ENCODE measurements at places on chromosomes 4 and X.

DNA sequence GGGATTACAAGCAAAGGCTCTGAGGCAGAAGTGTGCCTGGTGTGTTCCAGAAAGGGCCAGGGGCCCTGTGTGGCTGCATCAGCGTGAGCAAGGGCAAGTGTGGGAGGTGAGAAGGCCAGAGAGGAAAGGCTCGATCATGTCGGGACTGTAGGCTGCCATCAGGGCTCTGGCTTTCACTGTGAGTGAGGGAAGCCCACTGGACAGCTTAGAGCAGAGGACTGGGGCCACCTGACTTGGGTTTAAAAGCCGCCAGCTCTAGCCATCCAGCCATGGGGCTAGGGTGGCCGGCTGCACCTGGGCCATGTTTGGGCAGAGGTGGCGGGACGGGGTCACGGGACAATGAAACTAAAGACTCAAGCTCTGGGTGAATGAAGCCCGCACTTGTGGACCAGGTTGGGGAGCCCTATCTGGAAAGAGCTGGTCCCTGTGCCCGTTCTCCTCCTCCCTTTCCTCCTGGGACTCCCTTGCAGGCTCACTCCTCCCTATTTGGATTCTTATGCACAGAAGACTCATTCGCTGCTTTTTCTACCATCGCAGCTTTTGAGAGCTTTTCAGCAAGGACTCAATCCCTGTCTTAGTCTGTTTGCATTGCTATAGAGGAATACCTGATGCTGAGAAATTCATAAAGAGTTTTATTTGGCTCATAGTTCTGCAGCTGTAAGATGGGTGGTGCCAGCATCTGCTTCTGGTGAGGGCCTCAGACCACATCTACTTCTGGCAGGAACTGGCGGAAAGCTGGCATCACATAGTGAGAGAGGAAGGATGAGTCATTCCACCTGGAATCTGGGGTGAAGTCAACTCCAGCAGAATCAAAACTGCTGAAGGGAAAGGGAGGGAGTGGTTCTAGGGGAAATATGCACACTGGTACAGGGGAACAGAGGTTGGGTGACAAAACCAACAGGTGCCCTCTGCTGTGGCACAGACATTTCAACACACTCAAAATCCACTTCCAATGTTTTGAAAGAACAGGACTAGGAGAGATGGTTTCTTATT, 15.3 kb downstream of the CTAG1B start:
- peak; percentile 57 for DNase-seq

- no peak for DNase-seq
Measured at GRCh38 chr4:140126261-140126660, 27.7 kb downstream of the MAML3 start.

DNA sequence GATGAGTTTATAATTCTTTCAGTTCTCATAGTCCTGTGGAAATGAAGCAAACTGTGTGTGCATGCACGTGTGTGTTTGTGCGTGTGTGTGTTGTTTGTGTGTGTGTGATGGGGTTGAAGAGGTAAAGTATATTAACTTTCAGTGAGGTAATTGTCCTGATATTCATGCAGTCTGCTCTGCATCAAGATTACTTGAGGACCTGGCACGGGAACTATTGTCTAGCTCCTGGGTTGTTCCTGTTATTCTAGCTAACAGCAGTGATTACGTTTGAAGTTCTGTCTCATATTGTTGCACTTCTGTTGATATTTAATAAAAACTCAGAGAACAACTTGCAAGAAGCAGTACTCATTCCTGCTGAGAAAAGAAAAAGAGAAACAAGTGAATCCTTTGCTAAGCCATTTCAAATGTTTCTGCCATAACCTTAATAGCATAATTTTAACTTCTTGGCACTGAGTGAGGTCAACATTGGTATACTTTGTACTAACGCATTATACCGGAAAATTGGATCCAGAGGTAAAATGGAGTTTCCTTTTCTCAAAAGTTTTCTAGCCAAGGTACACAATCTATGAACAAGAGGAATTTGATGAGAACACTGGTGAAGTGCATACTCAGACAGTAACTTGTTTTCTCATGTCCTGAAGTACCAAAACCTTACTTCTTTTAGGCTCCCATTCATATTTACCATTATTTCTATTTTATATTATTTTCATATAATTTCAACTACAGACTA, 113.2 kb downstream of the SPCS3 start:
- no peak for DNase-seq

- peak; percentile 97 for DNase-seq
Measured at GRCh38 chr4:109072595-109072994, 229.9 kb downstream of the COL25A1 start.

DNA sequence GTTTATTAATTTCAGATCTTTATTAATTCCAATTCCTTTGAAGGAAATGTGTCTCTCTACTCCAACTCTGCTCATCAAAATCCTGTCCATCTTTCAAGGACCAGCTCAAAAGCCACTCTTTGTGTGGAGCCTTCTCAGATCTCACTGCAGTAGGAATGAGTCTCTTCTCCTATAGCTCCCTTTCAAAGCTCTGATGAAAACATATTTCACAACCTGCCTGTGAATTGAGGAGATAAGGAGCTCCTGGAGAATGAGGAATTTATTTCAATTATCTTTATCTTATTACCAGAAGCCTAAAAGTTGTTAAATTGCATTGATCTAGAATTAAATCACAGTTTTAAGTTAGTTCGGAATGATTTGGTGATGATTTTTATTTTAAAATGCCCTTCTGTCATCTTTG, 92.6 kb upstream of the TRPC3 start:
- no peak for DNase-seq

DNA sequence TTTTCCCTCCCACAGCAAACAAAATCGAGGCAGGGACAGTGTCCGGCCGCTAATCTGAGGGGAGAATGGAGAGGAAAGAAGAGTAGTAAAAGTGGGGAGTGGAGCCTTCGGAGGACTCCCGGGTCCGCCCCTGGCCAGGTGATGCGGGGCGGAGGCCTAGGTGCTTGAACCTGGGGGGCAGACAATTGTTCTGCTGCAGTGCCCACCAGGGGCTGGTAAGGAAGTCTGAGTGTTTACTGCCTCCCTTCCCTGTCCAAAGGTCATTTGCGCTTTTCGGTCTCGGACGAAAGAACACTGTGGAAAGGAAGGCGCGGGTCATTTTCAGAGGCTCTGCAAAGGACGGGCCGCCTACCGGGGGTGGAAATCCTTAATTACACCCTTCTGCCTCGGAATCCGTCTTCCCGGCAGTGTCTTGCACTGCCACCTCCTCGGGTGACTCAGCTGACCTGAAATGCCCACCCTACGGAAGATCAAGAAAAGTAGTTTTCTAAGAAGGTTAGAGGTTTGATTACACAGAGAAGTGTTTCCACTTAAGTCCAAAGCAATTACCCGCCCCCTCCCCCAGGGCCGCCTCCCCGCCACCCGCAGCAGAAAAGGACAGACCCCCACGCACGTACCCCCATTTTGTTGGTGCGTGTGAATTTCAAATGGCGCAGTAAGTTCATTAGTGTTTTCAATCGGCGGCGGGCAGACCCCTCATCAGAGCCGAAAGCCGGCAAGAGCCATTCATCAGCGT, 99.9 kb upstream of the TENM3 start:
- peak; percentile 35 for DNase-seq

DNA sequence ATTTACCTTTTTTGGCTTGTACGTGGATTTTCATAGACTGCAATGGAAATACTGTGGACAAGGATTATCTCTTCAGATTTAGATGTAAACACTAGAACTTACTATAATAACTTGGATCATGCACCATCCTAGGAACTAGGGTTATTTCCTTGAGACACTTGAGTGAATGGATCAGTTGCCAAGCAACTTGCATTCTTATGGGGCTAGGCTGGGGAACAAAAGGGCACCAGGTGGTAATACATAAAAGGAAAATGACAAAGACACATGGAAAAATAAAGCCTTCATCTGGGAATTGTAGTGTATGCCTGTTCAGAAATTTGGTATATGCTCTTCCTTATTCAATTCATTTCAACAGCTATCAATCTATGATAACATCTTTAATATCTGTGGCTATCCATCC, 247.1 kb downstream of the SPRY1 start:
- DNase-seq: no peak

DNA sequence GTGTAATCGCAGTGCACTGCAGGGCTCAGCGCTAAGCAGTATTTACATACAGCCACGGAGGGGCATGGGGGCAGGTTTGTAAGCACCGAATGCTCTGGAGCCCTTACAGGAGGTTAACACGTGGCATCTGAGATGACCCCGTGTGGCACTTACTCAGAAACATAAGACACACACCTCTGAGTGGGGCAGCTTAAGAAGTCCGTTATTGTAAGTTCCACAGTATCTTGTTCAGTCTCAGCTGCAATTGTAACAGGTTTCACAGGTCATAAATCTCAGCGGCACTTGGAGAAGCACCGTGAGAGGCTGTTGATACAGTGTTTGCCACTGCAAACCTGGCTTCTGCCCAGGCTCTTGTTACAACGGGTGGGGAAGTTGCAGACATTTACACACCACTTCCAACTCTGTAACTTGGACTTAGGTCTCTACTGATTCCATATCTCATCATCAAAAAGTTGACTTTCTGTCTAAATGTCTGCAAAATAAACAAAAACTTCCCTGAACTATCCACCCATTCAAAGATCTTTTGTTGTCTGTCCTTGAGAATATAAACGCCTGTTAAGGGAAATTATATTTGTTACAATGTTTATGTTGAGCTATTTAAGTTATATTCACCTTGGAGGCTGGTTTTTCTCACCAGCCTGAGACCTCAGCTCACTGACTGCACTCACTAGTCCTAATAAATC, 10.3 kb downstream of the CPLX1 start:
- DNase-seq: no peak

DNA sequence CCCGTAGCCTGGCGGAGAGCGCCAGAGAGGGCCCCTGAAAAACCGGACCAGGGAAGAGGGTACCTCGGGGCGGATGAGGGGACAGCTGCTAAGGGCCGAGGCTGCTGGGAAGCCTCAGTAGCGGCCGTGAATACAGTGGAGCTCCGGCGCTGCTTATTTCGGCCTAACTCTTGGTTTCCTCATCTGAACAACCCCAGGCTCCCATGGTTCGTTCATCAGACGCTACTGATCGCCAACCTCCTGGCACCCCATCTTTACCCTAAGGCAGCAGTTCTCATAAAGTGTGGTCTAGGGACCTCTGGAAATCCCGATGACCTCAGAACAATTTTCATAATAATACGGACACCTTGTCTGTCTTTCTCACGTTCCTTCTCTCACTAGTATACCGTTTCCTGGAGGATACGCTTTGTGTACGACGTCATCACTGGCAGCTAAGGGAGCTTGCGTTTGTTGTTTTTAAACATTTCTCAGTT, 645 bp upstream of the RAB28 start:
- DNase-seq: peak; percentile 20

DNA sequence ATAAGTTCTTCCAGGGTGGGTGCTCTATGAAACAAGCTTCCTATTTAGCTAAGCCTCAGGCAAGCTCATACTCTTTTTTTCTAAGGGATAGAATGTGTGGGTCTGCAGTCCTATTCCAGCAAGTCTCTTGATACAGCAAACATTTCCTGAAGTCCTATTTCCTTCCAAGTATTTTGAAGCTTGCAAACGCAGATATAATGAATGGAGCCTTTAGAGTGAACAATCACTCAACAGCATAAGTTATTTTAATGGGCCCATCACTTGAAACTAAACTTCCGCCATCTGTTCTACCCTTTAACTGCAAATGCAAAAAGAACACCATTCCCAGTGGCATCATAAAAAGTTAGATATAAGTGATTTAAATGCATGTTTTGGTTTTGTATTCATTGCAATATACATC, 108.3 kb upstream of the TAPT1 start:
- no peak for DNase-seq

DNA sequence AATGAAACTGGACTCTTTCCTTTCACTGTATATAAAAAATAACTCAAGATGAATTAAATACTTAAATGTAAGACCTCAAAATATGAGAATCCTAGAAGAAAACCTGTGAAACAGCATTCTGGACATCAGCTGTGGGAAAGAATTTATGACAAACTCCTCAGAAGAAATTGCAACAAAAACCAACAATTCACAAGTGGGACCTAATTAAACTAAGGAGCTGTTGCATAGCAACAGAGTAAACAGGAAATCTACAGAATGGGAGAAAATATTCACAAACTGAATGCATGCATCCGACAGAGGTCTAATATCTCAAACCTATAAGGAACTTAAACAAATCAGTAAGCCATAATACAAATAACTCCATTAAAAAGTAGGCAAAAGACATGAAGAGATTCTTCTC, 851.7 kb upstream of the PCDH10 start:
- DNase-seq: peak; percentile 15

DNA sequence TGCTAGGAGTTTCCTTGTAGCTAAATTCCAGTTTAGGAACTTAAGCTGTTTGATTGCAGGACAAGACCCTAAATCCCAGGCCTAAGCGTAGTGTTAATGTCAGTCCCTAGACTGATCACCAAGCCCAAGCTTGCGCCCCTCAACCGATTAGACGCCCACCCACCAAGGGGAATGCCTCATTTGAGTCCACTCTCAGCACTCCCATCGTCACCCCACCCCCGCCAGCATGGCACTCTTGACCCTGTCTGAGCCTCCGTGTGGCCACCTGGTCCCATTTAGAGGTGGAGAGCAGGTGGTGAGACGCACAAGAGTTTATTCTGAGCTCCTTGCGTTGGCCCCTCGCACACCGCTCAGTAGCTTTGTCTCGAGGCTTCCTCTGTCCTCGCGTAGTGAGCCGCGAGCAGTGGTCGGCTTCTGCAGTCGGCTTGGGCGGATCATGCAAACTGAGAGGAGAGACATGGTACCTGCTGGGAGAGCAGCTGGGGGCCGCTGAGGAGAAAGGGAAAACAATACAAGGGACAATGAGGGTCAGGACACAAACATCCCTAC, 48.5 kb upstream of the ZNF157 start:
- DNase-seq: no peak

DNA sequence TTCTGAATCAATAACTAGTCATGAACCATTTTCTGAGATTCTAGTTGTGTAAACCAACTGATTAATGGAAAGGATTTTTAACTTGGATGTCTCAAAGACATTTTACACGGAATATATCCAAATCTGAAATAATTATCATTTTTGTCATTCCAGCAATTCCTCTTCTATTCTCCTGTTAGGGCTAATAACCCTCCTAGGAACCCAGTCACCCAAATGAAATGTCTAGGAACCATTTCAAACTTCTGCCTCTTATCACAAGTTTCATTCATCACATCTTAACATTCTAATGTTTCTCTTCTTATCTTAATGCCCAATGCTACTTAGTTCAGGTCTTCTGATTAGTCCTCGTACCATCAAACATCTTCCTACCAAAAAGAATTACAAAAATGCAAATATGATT, 639.8 kb downstream of the DMD start:
- DNase-seq: no peak

DNA sequence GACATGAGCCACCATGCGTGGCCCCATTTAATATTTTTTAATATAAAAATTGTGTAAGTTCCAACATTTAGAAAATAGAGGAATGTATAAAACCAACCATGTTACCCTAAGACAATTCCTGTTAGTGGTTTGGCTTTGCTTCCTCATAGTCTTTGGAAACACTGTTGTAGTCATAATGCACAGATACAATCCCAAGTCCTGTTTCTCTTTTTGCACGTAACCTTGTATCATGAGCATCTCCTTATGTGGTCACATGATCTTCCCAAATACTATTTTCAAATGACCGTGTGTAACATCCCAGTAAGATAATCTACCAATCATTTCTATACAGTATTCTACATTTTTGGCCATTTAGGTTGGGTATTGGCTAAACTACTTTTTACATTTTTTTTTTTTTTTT, 13.9 kb upstream of the RHOH start:
- DNase-seq: no peak
